ENCODE measurements at places on chromosomes 2 and 18.

- no peak for DNase-seq
Observed at GRCh38 chr18:23210526-23210925, 75.2 kb downstream of the CABLES1 start.

- no peak for DNase-seq
Observed at GRCh38 chr2:225693259-225693658, 293.7 kb downstream of the NYAP2 start.

GRCh38 chr2:138058427-138058826 lies 94.2 kb downstream of the HNMT start:
- no peak for DNase-seq

GRCh38 chr18:55435592-55435991 lies 152.4 kb downstream of the TCF4 start:
- no peak for DNase-seq

- no peak for DNase-seq
Observed at GRCh38 chr2:237253046-237253702, 160.8 kb downstream of the COL6A3 start.

GRCh38 chr2:62858231-62858832 lies 152.8 kb downstream of the EHBP1 start:
- no peak for DNase-seq

DNA sequence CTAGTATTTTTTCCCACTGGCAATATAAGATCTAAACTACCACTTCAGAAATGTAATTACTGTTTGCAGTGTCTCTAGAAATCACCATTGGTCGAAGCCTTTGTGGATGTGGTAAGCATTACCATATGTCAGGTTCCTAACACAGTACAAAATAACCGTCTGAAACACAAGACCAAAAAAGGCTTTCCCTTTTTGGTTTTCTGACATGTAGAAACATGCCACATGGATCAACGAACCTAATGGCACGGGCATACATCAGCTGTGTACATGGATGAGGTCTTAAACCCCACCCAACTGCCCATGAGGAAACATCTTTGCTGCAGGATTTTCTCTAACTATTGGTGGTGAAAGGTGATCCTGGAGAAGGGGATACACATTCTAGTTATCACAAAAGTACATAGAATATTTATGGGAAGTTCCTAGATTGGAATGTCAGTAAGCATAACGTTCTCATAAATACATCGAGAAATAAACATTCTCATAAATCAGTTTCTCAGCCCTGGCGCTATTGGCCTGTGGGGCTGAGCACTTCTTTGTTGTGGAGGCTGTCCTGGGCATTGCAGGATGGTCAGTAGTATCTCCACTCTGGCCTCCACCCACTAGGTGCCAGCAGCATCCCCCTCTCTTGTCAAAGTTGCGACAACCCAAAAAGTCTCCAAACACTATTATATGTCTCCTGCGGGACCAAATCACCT lies 9.0 kb downstream of the VIT start:
- DNase-seq = no peak

- no peak for DNase-seq
Observed at GRCh38 chr2:36277146-36277808, 78.3 kb upstream of the CRIM1 start.

- DNase-seq = no peak
Observed at GRCh38 chr2:205138735-205139134, 543.6 kb upstream of the NRP2 start.

DNA sequence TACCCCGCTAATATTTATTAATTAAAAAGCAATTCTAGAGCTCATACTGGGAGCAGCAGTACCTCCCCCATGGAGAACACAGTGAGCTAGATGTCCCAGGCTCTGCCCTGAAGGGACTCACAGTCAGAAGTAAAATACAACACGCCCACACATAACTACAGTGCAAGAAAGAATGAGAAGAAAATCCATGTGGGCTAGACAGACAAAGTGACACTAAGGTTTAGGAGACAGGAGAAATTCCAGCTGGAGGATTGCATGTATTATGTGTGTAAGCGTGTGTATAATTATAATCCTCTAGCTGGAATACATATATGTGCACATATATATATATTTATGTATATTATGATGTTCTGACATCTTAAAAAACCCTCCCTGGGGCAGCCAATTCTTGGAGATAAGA lies 15.7 kb downstream of the SOWAHC start:
- no peak for DNase-seq

DNA sequence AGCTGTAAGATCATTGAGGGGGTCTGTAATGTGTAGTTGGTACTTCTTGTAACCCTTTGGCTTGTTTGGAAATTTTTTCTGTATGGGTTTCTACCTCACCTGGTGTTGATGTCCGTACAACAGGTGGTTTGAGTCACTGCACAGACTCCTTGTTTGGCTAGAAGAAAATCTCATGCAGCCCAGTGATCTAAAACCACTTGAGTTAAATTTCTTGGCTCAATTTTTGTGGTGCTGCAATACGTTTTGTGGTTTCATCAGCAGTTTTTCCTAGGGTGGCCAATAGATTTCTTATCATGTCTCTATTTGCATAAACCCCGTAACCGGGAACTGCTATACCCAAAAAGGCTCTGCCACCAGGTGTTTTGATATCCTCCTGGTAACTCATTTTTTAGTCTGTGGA lies 43.4 kb downstream of the CERS6 start:
- DNase-seq = no peak

DNA sequence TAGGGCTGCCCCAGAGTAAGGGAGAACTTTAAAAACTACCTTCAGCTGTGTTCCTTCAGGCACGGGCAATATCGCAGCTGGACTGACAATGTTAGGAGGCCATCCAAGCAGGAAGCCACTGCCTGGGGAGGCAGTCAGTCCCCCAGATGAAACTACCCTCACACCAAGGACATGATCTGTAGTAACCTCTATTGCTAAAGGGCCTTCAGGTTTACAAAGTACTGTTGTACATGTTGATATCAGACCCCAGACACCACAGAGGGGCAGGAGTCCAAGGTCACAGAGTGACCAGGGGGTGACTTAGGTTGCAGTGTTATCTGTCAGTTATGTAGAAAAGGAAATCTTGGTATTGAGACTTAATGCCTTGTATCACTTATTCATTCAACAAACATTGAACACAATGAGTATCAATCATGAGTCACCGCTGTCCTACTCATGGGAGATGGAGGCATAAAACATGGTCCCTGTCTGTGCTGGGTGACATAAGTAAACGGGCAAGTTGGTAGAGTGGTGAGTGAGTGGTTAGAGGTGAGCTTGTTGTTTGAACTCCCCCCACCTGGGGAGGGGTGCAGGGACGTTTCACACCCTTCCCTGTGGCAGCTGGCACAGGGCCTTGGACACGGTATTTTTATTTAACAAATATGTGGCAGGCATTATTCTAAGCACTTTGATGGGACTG lies 7.1 kb downstream of the CABLES1 start:
- DNase-seq = no peak

GRCh38 chr2:203225423-203226039 lies 13.3 kb upstream of the CYP20A1 start:
- peak; percentile 38 for DNase-seq

GRCh38 chr18:59873641-59874040 lies 26.2 kb upstream of the PMAIP1 start:
- DNase-seq = no peak

GRCh38 chr2:119249311-119249710 lies 25.7 kb downstream of the STEAP3 start:
- no peak for DNase-seq
